ENCODE measurements at places on chromosomes 1 and 21.

DNA sequence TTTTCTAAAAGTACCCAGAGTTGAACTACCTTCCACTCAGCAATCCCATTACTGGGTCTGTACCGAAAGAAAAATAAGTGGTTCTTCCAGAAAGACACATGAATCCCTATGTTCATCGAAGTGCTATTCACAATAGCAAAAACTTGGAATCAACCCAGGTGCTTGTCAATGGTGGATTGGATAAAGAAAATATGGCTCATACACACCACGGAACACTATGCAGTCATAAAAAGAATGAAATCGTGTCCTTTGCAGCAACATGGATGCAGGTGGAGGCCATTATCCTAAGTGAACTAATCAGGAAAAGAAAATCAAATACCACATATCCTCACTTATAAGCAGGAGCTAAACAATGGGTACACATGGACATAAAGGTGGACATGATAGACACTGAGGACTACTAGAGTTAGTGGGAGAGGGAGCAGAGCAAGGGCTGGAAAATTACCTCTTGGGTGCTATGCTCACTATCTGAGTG, 32.9 kb upstream of the JUN start:
- no peak for DNase-seq

GRCh38 chr21:23639721-23640120, 1967.6 kb downstream of the MRPL39 start:
- no peak for DNase-seq

DNA sequence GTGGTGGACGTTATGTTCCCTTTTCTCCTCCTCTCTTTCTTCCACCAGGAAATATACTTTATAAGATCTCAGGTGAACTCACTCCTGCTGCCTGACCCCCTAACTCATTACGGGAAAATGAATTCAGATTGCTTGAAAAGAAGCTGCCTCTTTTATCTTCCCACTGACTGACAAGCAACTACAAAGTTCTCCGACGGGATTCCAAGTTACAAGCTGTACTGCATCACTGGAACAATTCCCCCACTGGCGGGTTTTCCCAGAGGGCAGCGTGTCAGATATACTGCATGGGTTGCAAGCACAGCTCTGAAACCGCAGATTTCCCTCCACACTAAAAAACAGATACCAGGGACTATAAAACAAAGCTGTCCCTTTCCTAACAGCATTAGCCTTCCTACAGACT, 390.6 kb downstream of the KCTD3 start:
- no peak for DNase-seq

GRCh38 chr1:18820791-18821641, 38.4 kb downstream of the TAS1R2 start:
- peak; percentile 48 for DNase-seq

- no peak for DNase-seq
Measured at GRCh38 chr1:185680453-185680852, 53.7 kb upstream of the HMCN1 start.

GRCh38 chr1:209889077-209889418, 49.0 kb upstream of the SYT14 start:
- DNase-seq: no peak

DNA sequence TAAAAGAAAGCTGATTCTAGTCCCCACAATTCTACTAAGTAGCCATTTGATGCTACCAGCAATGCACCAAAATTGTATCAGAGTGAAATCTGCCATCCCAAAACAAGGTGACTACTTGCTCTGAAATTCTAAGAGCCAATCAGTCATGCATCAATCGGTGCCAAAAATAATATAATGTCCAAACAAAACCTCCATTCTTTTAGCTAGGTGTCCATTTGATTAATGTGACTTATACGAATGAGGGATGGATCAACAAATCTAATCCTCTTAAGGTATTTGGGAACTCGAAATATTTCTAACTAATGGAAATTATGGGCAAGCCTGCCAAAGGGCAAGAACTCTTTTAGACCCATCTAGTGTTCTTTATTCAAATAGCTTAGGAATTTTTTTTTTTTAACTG, 66.4 kb upstream of the NEK2 start:
- DNase-seq: no peak

DNA sequence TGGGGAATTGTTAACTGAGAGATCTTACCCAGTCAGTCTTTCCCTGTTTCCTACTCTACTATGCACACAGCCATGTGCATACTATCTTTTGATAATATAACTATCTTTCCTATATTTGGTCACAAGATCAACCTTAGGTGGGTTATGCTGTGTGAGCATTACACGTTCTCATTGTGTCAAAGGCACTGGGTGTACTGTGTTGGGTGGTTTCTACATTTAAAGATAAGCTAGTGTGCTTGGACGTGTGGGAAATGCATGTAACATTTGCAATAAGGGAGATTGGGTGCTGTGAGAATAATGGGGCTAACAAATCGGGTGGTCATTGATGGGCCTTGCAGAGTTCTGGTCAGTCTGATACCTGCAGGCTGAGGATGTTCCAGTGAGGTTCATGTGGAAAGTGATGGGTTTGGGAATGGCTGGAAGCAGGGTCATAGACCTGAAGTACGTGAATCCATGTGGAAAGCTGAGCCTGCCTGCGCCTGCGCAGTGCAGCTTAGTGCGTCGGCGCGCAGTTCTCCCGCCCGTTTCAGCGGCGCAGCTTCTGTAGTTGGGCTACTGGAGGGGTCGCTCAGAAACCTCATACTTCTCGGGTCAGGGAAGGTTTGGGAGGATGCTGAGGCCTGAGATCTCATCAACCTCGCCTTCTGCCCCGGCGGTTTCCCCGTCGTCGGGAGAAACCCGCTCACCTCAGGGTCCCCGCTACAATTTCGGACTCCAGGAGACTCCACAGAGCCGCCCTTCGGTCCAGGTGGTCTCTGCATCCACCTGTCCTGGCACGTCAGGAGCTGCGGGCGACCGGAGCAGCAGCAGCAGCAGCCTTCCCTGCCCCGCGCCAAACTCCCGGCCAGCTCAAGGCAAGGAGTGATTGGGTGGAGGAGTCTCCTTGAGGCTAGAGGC, at the start of gene MSH4:
Gene MSH4 (plus strand): TSS at position 507 of the 897 bp plus-strand sequence. CDS start 104 bp downstream, at position 611.
- DNase-seq: no peak

GRCh38 chr1:6688757-6689156, 12.9 kb downstream of the DNAJC11 start:
- no peak for DNase-seq

DNA sequence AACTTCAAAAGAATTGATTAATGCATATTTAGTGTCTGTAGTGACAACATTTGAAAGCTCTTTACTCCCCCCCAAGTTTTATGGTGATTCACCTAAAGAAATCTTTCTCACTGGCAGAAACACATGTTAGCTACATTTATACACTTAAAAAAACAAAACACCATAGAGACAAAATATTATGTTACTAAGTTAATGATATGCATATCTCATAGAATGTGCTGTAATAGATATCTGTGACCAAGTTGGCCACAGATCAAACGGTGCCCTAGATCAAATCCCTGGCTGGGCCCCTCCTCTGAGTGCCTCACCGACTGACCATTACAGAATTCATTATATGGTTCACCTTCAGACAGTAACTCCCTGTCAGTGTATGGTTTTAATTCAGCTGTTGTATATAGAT, 322.1 kb upstream of the LYPLAL1 start:
- DNase-seq: no peak

DNA sequence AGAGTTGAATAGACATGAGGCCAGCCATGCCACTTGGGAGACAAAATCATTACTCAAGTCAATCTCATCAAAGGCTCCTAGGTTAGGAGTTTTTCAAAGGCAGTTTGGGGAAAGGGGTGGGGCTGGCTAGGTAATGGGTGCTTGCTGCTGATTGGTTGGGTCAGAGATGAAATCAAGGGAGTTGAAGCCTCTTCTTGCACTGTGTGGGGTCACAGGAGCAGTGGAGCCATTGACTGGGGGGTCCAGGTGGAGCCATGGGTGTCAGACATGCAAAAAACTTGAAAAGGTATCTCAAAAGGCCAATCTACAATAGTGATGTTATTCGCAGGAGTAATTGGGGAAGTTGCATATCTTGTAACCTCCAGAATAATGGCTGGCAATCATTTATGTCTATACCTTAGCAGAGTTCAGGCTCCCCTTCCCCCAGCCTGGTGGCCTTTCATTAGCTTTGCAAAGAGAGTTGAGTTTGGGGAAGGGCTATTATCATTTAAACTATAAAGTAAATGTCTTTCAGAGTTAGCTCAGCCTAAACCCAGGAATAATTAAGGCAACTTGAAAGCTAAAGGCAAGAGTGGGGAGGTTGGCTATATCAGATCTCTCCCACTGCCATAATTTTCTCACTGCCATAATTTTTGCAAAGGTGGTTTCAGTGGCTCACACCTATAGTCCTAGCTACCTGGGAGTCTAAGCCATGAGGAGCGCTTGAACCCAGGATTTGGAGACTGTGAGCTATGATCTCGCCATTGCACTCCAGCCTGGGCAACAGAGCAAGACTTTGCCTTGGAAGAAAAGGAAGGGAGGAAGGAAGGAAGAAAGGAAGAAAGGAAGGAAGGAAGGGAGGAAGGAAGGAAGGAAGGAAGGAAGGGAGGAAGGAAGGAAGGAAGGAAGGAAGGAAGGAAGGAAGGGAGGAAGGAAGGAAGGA, 7.8 kb upstream of the PINK1 start:
- DNase-seq: peak; percentile 38

DNA sequence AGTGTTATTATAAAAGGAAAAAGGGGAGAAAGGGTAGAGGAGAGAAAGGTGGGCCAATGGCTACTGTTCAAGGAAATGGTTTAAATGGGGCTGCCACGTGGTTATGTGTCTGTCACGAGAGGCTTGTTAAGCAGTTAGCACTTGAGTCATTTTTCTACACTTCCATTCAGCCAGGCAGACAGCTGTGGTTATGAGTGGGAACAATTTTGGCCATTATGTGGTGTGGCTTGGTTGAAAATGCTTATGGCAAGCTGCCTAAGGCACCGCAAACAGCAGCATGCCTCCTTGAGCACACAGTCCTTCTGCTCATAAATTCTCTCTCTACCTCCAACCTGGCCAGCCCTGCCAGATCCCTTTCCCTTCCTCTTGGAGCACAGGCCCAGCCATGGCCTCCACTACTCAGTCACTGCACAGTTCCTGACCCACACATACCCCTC, 3.2 kb upstream of the SRM start:
- no peak for DNase-seq

GRCh38 chr1:91059157-91059556, 37.3 kb upstream of the ZNF644 start:
- DNase-seq: no peak

GRCh38 chr1:192689459-192689858, 53.5 kb downstream of the RGS13 start:
- no peak for DNase-seq

DNA sequence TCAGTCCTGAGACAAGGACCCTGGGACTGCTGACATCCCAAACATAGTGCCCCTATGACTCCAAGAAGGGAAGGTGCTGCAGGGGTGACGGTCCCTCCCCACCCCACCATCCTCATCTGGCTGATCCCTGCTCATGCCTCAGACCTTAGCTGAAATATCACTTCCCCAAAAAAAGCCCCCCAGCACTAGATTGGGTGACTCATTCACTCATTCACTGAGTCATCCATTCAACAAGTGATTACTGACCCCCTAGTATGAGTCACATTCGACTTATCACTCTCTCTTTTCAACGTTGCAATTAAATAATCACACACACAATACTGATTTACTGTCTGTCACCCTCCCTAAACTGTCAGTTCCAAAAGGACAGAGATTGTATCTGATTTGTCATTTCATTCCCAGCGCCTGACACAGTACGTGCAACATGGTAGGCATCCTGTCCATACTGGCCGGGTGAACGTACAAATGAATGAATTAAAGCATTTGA, 48.6 kb downstream of the HIVEP3 start:
- peak; percentile 29 for DNase-seq

DNA sequence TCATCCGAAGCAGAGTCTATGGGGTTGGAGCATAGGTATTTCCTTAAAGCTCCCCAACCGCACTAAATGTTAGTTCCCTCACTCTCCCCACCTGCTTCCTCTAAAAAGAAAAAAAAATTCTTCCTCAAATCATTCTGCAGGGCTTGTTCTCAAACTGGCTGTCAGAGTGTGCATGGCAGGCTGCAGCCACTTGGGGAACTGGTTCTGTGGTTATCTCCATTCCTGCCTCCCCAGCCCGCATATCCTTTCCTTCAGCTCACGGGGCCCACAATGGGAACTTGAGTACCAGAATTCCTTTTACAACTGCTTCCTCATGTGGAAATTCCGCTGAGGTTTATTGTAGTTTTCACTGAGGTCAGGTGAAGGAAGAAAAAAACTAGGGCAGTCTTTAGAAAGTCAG, 159.2 kb downstream of the PIGK start:
- no peak for DNase-seq

GRCh38 chr1:158527190-158527815, 26.9 kb downstream of the OR6Y1 start:
- DNase-seq: no peak

DNA sequence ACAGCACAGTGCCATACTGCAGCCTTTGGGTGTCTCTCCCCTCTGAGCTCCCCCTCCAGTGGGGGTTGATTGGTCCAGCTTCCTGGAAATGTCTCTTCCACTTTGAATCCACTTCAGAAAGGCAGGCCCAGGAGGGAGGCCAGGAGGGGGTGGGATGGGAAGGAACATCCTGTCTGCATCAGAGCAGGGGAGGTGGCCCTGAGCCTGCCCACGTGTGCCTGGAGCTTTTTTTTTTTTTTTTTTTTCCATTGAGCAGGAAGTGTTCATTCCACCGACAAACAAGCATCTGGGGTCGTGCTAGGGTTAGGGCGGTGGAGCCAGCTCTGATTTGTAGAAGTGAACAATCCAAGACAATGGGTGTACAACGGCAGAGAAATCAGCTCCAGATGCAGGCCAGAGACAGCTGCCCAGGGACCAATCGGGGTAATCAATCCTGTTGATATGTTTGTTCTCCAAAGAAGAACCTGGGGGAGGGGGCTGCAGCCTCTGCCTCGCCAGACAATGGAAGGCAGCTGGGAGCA, 93.3 kb downstream of the SSBP3 start:
- DNase-seq: no peak

DNA sequence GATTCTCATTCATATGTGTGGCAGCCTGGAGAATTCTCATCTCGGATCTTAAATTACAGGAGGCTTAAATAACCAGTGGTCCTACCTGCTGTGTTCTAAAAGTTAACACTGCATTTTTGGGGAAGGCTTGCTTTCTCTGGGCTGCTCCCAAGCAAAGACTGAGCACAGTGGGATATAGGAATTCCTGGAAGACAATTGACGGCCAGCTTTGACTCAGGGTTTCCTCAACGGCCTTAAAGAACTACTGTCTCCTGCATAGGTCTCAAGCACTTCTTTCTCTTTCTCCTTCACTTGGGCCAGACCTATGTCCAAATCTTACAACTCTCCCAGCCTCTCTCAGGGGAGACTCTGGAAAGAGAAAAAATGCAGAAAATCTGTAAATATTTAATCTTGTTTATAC, 1.0 kb upstream of the KRTAP13-3 start:
- no peak for DNase-seq

DNA sequence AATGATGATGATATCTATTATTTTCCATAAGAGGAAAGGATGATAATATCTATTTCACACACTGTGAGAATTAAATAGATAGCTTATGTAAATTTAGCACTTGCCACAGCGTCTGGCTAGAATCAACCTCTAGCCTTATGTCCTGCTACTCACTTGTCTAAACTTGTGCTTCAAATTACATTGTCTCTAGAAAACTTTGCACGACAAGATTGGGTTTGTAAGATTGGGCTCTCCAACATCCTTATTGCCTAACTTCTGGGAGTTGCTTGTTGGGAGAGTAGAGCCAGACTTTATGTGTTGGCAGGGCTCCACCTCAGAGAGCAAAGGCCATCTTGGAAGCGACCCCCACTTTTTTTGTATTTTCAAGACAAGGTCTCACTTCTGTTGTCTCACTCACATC, 50.0 kb upstream of the POGK start:
- no peak for DNase-seq

GRCh38 chr1:116760487-116760886, 6.3 kb downstream of the CD2 start:
- DNase-seq: no peak
